CD4-positive, alpha-beta T cell treated with Interleukin-10 for 1 hour (primary cell): ENCODE measurements at places on chromosomes 2 and 18.

DNA sequence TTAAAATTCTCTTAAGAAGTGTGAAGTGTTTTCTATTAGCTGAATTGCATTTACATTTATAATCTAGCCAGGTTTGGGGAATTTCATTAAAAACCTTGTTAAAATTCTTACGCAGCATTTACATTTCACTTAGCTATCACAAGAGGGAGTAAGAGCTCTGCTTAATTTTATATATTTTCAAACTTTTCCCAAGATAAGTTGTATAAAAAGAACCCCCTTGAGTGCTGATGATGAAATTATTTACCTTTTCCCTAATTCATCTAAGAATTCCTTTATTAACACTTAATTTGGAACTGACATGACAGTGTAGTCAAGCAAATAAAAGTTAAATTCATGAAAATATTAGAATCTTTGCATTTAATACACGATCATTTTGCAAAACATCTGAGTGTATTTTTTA lies 54.2 kb upstream of the ZSWIM2 start:
- DNase-seq = no peak

DNA sequence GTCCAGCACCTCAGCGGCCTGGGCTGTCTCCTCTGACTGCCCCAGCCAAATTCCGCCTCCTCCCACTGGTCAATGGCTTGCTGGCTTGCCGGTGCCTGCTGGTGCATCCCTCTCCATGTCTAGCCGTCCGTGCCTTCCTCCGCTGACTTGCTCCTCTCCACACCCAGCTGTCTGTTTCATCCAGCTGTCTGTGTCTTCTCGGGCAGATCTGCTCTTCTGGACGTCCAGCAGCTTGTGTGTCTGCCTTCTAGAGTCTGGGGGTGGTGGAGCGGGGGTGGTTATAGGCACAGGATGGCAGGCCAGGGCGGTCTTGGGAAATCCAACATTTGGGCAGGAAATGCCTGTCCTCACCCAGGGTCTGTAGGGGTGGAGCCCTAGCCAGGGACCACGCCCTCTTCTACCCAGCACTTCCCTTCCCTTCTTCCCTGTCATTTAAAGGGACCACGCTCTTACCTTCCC lies 369.2 kb downstream of the GALNT13 start:
- no peak for DNase-seq

DNA sequence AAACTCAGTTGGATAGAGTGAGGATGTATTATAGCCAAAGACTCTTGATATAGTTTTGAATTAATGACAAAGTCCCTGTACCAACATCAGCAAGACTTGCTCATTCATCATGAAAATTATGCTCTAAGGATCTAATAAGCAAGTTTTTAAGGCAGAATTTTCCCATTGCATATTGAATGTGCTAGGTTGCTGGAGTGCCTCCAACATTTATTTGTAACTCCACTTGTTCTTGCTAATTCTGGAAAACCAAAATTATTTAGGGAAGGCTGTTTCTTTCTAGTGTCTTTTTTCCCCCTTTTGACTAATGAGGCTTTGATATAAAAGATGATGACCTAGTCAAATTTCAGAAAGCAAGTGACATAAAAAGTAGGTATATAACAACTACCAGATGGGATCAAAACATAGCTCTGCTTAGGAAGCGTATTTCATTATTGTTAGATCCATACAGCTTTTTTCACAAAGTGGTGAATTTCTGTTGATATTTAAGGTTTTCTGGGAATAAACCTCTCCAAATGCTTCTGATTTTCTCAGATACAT lies 7.7 kb downstream of the SLC4A10 start:
- no peak for DNase-seq

- DNase-seq = no peak
These were observed 130.6 kb downstream of the ATP9B start for GRCh38 chr18:79199691-79200374.

DNA sequence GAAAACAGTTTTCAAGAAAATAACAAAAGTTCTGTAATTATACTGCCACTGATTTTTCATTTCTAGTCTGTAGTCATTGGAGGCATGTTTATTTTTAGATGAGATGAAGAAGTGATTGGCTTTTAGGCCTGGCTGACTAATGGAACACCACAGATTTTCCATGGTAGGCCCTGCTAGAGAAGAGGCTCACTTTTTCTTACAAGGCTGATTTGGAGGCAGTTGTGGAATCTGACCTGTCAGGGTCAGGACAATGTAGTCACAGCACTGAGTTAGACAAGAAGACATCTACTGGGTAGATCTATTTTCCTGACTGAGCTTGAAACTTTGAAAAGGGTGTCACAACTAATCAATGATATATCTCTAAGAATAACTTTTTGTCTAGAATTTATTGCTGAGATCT lies 43.9 kb downstream of the KDM3A start:
- no peak for DNase-seq

GRCh38 chr2:101956465-101957438 lies 35.0 kb upstream of the IL1R2 start:
- no peak for DNase-seq
